Activated naive CD4-positive, alpha-beta T cell treated with anti-CD3 and anti-CD28 coated beads for 36 hours (primary cell): ENCODE measurements at places on chromosomes 4 and X. TPM values are rescaled to one million over a fixed set of nuclear protein-coding genes. Genes with fewer than 3 reads are reported as not detected.

GRCh38 chr4:145297556-145297955 lies 117.2 kb upstream of the OTUD4 start:
- no peak for DNase-seq

DNA sequence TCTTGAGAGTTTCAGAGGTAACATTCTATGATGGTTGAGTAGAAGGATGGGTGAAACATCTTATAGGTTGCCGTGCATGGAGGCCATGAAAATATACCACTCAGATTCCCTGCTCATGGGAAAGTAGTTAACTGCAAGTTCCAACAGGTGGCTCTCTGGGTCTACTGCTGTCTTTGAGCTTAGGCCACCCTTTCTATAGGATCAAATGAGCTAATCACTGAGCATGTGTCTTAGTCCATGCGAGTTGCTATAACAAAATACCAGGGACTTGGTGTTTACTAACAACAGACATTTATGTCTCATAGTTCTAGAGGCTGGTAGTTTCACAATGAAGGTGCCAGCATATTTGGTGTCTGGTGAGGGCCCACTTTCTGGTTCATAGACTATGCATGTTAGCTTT lies 144.8 kb upstream of the UNC5C start:
- DNase-seq = no peak

RAB9B gene
- total RNA-seq = 0.22 TPM

RASSF6 gene
- total RNA-seq = not detected

DNA sequence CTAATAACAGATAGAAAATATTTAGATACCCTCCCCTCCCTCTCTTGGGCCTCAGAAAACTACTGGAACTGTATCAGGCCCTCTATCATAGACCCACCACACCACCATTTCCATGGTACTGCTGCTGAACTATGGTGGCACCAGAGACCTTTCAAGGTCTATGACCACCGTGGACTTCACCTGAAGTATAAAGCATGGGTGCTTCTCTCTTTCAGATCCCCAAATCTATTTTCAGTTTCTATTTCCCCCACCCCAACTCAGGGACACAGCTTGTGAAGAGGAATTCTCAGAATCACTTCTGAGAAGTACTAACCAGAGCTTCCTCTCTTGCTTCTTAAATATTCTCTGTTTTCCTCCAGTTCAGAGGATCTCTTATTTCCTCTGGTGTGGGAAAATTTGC lies 840.8 kb upstream of the HTR2C start:
- no peak for DNase-seq

- DNase-seq = peak; percentile 40
Measured at GRCh38 chr4:158172261-158173258, at the start of gene GASK1B. TSS of gene GASK1B (minus strand) at chr4:158173025. CDS start at chr4:158171375, 1,650 bp downstream.

DNA sequence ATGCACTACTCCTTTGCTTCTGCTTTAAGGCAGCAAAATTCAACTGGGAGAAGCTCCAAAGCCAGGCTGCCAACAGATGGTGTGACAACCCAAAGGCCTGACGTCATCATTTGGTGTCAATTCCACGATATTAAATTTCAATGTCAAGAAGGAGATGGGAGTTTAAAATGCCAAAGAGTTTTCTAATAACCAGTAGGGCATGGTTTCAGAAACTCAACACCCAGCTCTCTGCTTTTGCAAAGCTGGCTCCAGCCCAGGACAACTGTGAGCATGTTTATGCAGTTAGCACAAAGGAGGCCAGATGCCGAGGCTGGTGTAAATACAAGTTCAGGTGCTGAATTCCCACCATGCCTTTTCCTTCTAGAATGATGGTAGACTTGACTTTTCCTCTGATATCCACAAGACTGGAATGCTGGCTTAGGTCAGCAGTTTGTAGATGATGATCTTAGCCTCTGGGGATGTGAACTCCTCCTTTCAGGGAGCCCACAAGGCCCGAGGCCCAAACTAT lies 67.3 kb downstream of the AFAP1 start:
- no peak for DNase-seq

THAP6 gene
- total RNA-seq = 15.4 TPM

CT45A10 gene
- total RNA-seq = not detected

- no peak for DNase-seq
Measured at GRCh38 chr4:93183576-93183975, 645.0 kb upstream of the ATOH1 start.

CLIC2 gene
- 0.74 TPM for total RNA-seq

DNA sequence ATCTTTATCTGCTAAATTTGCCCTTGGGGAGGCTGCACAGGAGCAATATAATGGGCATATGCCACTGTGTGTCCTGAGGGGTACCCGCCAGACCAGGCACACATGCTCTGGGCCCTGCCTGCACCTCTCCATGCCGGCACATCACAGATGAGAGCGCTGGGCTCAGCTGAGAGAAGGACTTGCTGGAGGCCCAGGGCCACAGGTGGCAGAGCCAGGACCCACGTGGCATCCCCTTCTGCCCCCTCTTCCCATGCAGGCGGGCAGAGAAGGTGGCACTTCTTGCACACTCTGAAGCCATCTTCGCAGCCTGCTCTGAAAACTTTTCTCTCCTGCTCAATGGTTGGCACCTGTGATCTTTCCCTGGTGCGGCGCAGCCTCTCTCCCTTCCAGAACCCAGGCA lies 20.1 kb downstream of the CPZ start:
- no peak for DNase-seq

DNA sequence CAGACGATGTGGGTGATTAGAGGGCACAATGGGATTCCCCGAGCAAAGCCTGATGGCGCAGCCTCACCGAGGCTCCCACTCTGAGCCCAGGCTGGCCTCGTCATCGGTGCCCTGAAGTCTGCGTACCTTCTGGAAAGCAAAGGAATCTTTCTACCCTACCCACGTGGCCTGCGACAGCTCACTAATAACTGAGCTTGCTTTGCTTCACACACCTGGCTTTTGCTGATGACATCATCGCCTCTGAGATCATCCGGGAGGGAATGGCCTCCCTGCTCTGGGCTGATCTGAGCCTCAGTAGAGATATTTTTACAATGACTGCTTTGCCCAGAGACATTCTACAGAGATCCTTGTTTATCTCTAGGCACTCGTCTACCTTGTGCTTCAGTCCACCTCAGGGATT lies 45.4 kb upstream of the PDLIM3 start:
- DNase-seq = no peak

TLR6 gene
- total RNA-seq = 3.6 TPM

- DNase-seq = no peak
Measured at GRCh38 chr4:32689518-32689917, 1969.3 kb downstream of the PCDH7 start.

GRCh38 chr4:120753854-120754253 lies 168.7 kb downstream of the PRDM5 start:
- DNase-seq = no peak

- no peak for DNase-seq
Measured at GRCh38 chr4:30094887-30095286, 625.3 kb upstream of the PCDH7 start.

UGT2B7 gene
- total RNA-seq = not detected

DNA sequence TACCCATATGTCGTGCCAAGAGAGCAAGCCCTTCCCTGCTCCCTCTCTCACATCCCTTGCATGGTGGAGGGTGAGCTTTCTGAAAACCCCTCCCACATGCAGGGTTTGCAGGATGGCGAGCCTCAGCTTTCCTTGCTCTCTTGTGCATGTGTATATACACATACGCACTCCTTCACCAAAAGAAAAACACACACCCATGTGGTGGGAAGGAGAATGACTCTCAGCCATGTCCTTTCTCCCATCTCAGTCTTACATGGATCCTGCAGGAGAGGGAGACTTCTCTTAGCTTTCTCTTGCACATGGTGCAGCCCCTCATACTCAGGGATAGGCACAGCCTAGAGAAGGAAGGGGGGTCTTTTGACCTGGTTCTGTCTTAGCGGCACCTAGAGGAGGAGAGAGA lies 81.1 kb downstream of the CLCN5 start:
- DNase-seq = no peak

RTL9 gene
- total RNA-seq = not detected

DNA sequence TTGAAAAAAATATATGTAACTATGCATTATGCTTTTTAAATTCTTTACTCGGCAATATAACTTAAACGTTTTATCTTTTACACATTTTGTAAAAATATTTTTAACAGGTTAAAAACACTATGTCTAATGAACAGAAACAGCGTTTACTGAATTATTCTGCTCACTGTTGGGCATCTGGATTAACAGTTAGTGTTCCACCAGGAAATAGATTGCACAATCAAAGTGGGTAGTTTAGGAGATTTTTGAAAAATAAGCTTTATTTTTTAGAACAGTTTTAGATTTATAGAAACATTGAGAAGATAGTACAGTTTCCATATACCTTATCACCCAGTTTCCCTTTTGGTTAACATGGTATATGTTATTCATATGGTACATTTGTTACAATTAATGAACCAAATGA lies 63.1 kb upstream of the FREM3 start:
- DNase-seq = no peak

DNA sequence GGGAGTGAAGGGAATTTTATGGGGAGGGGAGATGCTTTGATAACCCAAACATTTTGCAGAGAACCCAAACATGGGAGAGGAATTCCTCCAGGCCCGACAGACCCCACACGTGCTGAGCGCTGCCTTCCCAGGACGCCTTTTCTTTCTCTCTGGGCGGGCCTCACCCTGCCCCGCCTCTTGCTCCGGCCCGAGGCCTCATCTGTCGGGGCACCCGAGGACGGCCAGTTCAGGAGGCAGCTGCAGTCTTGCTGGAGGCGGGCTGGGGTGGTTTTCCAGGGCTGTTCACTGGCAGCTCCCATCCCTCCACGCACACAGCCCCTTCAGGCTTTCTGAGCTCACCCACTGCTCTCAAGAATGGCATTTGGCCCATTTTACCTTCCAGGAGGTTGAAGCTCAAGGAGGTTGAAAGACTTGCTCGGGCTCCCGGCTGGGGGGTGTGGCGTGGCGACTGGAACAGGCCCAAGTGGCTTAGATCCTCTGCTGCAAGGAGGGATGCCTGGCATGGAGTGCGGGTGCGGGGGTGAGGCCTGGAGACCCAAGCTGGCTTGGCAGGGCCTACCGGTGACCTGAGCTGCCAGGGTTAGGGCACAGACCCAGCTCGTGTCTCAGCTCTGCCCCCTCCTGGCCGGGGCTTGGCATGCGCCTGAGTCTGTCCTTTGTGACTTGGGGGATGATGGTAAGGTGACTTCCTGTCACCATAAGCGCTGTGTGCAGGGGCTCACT lies 99.2 kb downstream of the PSAPL1 start:
- DNase-seq = peak; percentile 78

SPINK2 gene
- total RNA-seq = 0.83 TPM

HHIP gene
- not detected for total RNA-seq

EDA gene
- 4.2 TPM for total RNA-seq

DNA sequence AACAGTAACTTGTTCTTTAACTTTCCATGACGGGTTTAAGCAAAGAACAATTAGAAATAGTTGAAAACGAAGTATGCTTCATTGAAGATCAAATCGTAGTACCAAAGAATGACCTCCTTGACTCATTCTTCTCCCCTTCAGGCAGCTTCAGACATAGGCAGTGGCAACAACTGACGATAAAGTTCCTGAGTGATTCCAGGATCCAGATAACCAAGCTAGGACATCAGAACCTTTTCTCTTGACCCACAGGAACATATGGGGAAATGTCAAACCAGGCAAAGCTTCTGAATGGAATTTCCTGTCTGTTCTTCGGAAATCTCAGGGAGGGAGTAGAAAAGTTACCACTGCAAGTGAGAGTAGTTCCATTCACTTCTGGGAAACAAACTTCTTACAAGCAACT lies 74.2 kb downstream of the HS3ST1 start:
- DNase-seq = no peak

DNA sequence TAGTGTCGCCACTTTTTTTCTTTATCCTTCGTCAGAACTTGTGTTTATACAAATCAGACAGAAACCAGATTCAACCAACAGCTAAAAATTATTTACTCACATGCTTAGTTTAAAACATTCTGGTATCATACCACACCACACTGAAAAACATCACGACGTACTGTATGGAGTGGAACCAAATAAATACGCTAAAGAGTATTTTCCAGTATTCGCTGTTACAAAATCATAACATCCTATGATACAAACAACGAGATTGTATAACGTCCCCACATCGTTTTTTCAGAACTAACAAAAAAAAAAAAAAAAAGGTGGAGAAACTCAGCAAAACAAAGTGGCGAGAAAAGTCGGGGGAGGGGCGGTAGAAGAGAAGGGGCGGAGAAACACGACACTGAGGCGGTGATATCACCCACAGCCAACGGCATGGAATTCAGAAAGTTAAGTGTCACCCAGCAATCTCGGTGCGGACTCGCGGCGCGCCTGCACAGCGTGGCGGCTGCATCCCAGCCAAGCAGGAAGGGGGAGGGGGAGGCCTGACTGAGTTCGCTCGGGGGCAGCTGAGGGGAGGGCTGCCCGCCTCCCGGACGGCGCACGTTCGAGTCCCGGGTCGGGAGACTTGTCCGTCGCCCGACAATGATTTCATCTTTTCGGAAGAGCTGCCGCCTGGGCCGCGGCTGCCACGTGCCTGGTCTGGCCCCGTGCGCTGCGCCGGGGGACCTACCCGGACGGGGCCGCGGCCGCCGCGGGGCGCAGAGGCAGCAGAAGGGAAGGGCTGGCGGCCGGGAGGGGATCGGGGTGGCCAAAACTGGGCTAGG lies 920 bp downstream of the SETD7 start:
- peak; percentile 92 for DNase-seq

GRCh38 chr4:108166441-108167315 lies 2.1 kb downstream of the LEF1 start:
- peak; percentile 75 for DNase-seq

- no peak for DNase-seq
Measured at GRCh38 chr4:2284161-2284933, 22.4 kb upstream of the MXD4 start.

DNA sequence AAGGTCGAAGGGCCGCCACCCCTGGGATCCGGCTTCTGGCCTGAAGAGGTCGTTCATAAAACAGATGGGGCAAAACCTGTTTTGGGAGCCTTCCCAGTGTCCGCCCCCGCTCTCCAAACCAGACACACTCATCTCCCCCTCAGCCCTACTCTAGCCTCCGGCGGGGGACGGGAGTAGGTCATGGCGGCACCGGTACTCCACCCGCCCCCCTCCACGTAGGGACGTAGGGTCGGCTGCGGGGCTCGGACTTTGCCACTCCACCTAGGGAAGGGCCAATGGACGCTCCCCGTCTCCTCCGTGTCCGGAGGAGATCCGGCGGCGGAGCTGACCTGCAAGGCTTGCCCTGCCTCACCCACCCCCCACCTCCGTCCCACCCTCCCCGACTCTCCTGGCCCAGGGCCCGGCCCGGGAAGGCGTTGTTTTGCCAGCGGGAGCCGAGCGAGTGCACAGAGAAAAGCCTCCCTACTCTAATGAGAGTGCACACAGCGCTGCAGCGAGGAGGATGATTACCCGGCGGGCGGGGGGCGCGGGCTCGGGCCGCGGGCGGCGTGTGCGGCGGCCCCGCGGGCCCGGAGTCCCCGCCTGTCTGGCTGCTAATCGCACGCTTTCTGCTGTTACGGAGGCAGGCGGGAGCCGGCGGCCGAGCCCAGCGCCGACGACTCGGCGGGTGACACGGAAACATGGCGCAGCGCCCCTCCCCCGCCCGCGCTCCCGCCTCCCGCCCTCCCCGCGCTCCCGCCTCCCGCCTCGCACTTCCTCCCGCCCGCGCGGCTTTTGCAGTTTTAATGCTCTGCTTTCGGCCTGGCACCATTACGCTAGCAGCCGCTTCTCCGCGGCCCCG lies 8.3 kb upstream of the BCOR start:
- DNase-seq = peak; percentile 77

- DNase-seq = no peak
Measured at GRCh38 chr4:158538911-158539310, 17.2 kb downstream of the RXFP1 start.

GRCh38 chr4:105433421-105433820 lies 40.4 kb downstream of the PPA2 start:
- DNase-seq = no peak

GRCh38 chrX:103063191-103063845 lies 653 bp downstream of the BEX1 start:
- DNase-seq = peak; percentile 9
